ENCODE measurements at places on chromosomes 6 and 20.

GRCh38 chr6:4350567-4351519, 215.5 kb upstream of the ECI2 start:
- no peak for DNase-seq

- DNase-seq, result no peak
Measured at GRCh38 chr6:4803343-4803744, 27.1 kb downstream of the CDYL start.

- DNase-seq, result no peak
Measured at GRCh38 chr6:167529444-167530335, 204.8 kb downstream of the TTLL2 start.

- no peak for DNase-seq
Measured at GRCh38 chr6:148445116-148445515, 102.5 kb downstream of the SASH1 start.

GRCh38 chr20:51440589-51440988, 101.9 kb downstream of the NFATC2 start:
- no peak for DNase-seq

DNA sequence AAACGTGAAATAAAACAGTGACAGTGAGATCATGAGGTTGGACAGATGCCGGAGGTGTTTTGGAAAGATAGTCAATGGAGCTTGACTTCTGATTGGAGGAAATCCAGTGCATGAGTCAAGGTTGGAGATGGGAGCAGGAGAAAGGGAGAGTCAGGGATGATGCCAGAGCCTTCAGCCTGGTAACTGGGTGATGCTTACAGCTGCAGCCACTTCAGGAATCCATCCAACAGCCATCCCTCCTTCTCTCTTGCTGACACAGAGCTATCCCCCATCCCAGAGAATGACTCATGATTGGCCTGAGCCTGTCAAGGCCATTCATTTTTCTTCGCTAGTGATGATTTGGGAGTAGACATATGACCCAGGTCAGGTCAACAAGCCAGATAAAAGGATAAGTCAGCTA, 112.8 kb downstream of the SAMD5 start:
- no peak for DNase-seq

- DNase-seq, result no peak
Measured at GRCh38 chr20:51366155-51366886, 176.2 kb downstream of the NFATC2 start.

DNA sequence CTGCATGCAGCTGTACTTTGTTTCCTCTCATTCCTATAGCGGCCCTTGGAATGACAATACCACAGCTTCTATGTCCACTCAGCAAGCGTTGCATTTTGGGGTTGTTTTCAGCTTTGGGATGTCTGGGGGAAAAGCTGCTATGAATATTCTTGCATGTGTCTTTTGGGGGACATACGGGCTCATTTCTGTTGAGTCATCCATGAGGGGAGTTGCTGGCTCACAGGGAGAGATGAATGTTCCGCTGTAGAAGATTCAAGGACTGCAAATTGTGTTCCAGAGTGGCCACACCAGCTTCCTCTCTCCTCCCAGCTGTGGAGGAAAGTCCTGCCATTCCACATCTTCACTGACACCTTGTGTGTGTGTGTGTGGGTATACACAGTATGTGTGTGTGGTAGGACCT, 43.3 kb downstream of the TGM2 start:
- no peak for DNase-seq

- no peak for DNase-seq
Measured at GRCh38 chr20:11844691-11845090, 73.0 kb upstream of the BTBD3 start.

DNA sequence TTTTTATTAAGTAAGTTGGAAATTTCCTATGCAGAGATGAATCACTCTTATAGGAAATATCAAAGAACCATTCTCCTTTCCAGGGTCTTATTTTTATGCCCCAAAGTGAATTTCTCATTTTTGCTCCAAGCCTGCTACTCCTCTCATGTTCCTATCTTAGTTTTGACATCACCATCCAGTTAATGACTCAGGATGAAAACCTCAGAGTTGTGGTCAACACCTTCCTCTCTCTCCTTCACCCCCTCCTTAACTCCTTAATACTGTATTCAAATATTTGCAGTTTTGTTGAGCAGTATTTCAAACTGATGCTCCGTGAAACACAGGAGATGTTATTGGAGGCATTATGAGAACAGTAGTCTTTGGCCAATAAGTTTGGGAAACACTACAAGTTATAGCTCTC, 64.1 kb downstream of the NRN1 start:
- no peak for DNase-seq

- DNase-seq, result no peak
Measured at GRCh38 chr6:149934249-149935156, 7.3 kb upstream of the ULBP2 start.

- no peak for DNase-seq
Measured at GRCh38 chr6:43491750-43492661, 14.6 kb downstream of the TJAP1 start.

DNA sequence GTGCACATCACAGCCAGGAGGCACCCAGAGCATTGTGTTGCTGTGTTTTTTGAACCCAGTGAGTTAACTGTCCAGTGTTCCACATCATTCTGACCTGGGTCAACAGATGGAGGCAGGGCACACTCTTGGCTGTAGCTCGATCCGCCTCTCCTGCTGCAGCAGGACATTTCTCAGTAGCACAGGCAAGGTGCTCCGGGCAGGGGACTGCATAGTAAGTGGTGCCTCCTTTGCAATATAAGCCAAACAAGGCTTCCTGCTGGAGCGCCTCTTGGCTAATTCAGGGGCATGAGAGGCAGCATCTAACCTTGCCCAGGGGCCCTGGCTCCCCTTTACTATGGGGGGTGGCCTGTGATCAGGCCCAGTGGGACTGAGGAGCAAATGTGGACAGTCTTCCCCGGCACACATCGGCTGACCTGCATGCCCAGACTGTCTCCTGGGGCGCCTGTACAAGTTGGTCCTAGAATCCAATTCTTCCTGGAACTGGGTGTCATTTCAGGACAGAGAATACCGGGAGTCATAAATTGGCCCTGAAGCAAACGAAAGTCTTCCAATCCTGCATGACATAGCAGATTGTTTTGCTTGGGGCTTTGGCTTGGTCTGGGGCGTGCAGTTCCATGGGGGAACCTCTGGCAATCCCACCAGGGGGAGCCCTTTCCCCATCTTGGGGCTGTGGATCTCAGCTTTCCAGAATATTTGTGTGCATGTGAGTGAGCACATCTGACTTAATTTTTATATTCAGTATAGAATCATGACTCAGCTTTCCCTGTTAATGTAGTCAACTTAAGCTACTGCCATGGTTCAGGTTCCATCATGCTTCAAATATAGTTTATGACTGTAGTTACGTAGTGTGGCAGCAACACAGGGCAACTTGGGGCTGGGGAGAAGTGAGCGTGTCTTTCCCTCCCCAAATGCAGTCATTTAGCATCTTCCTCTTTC, 56.0 kb upstream of the DDR1 start:
- peak; percentile 90 for DNase-seq

- DNase-seq, result no peak
Measured at GRCh38 chr6:13466304-13467215, 20.8 kb downstream of the GFOD1 start.

- DNase-seq, result no peak
Measured at GRCh38 chr6:166079841-166080240, 87.8 kb downstream of the TBXT start.

DNA sequence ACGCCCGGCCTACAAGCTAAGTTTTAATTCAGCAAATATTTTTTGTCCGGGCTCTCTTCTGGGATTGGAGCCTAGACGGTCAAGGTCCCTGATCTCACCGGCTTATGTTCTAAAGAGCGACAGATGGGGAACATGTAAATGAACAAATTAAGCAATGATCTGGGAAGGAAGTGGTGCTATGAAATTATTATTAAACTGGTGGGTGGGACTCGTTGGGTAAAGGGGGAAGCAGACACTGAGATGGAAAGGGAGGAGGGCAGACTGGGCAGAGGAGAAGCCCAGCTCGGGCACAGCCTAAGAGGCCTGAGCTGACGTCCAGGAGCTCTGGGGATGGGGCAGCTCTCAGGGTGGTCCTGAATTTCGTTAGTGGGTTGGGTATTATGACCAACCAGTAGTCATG, 81.8 kb upstream of the AGPAT4 start:
- DNase-seq, result no peak

DNA sequence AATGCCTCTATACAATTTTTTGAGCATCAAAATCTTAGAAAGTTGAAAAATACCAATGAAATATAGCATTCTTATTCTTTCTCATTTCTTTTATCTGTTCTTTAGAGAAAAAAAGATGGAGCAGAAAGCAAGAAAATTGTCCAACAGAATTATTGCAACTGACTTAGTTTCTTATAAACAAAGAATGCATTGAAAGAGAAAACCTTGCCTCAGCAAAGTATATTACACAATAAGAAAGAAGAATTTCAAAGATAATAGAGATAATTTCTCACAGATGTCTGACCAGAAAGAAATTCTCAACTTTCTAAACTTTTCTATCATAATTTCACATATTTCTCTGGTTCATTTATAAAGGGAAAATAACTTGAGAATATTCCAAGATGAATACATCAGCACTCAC, 47.0 kb upstream of the PRND start:
- DNase-seq, result no peak

DNA sequence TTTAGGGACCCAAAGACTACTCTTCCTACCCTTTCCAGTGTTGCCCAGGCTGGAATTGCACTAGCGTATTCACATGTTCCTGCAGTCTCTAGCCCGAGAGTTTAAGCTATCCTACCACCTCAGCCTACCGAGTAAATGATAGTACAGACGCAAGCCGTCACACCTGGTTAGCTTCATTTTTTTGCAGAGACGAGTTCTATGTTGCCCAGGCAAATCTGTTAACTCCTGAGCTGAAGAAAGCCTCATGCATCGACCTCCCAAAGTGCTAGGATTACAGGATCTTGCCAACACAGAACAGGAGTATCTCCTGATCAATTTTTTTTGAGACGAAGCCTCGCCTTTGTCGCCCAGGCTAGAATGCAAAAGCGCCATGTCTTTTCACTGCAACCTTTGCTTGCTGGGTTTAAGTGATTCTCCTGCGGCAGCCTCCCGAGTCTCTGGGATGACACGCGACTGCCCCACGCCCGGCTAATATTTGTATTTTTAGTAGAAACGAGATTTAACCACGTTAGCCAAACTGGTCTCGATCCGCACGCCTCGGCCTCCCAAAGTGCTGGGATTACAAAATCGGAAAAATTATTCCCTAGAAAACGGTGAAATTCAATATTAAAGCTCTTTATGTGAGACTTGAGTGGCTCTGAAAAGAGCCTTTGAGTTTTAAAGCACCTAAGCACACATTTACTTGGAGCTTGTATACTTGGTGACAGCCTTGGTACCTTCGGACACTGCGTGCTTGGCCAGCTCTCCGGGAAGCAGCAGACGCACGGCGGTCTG, 128.5 kb downstream of the HFE start:
- DNase-seq, result no peak

GRCh38 chr20:10855778-10856177, 182.0 kb upstream of the JAG1 start:
- no peak for DNase-seq

- DNase-seq, result no peak
Measured at GRCh38 chr20:13739731-13740649, 44.7 kb downstream of the ESF1 start.

GRCh38 chr6:14270925-14271788, 153.6 kb downstream of the CD83 start:
- DNase-seq, result no peak

GRCh38 chr20:58088625-58089024, 139.8 kb downstream of the ANKRD60 start:
- DNase-seq, result peak; percentile 25

- DNase-seq, result no peak
Measured at GRCh38 chr6:53258076-53258773, 90.5 kb downstream of the ELOVL5 start.

GRCh38 chr6:90068264-90068663, 174.0 kb downstream of the GJA10 start:
- no peak for DNase-seq

- DNase-seq, result no peak
Measured at GRCh38 chr6:163118941-163119340, 295.6 kb upstream of the QKI start.

DNA sequence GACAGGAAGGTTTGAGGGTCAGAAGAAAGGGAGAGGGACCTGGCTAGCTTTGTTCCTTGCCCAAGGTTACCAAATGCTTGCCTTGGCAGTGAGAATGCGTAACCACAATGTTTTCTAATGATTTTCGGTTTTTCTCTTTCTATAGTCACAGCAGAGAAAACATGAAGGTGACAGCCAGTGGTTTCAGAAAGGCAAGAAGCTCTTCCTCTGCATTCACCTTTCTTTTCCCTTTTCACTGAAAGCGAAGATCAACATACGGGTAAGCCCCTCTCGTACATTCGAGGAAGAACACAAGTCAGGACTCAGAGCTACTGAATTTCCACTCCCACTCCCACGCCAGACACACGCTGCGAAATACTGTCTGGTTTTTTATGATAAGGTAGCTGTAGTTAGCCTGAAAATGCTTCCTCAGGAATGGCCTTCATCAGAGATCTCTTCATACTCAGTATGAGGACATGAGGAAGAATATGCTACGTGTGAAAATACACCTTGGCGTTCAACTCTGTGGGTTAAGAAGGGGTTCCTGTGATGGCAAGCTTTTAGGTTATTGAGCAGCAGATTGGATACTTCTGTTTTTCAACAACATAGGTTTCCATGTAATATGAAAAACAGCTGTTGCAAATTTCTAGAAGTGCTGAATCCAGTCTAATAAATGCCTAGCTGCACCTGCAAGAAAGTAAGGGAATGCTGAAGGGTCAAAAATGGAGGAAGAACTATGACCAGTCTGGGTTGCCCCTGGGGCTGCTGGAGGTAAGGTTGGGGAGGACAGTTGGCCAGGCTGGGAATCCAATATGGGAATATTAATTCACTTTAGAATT, 7.4 kb upstream of the CD83 start:
- DNase-seq, result no peak

DNA sequence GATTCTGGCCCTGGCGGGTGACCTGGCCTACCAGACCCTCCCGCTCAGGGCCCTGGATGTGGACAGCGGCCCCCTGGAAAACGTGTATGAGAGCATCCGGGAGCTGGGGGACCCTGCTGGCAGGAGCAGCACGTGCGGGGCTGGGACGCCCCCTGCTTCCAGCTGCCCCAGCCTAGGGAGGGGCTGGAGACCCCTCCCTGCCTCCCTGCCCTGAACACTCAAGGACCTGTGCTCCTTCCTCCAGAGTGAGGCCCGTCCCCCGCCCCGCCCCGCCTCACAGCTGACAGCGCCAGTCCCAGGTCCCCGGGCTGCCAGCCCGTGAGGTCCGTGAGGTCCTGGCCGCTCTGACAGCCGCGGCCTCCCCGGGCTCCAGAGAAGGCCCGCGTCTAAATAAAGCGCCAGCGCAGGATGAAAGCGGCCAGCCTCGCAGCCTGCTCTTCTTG, 868 bp upstream of the SLC2A4RG start:
- no peak for DNase-seq

- DNase-seq, result no peak
Measured at GRCh38 chr20:10061641-10062040, 26.9 kb downstream of the ANKEF1 start.

Data from left forelimb (tissue), 1 donor.